ENCODE measurements at places on chromosomes 2 and 18. TPM values are rescaled to one million over a fixed set of nuclear protein-coding genes. Genes with fewer than 3 reads are reported as not detected.

ABCG8 gene
- 1.2 TPM for total RNA-seq

PDCD1 gene
- total RNA-seq, result 0.23 TPM

PEX13 gene
- total RNA-seq, result 61.1 TPM

SLC9A4 gene
- 0.69 TPM for total RNA-seq

COL6A3 gene
- total RNA-seq, result 14.1 TPM

CYBRD1 gene
- 14.5 TPM for total RNA-seq

SLC16A14 gene
- total RNA-seq, result 66.9 TPM

FIGN gene
- total RNA-seq, result 40.4 TPM

EPHA4 gene
- 190 TPM for total RNA-seq

NEU4 gene
- 0.92 TPM for total RNA-seq

BBS5 gene
- 17.8 TPM for total RNA-seq

STARD6 gene
- not detected for total RNA-seq

KATNAL2 gene
- total RNA-seq, result 5.8 TPM

EML6 gene
- 24.0 TPM for total RNA-seq

ST8SIA5 gene
- 7.8 TPM for total RNA-seq

FTCDNL1 gene
- 4.8 TPM for total RNA-seq

EMILIN2 gene
- total RNA-seq, result 1.8 TPM

ABHD1 gene
- 0.46 TPM for total RNA-seq

FOXI3 gene
- not detected for total RNA-seq

SULT1C2 gene
- total RNA-seq, result 0.23 TPM

TBR1 gene
- 3.9 TPM for total RNA-seq

KIF3C gene
- total RNA-seq, result 133 TPM

SLC5A7 gene
- 14.3 TPM for total RNA-seq

CABYR gene
- total RNA-seq, result 19.6 TPM

GPR55 gene
- total RNA-seq, result not detected

MDH1B gene
- 13.4 TPM for total RNA-seq

FAP gene
- total RNA-seq, result 2.3 TPM

UGT1A8 gene
- not detected for total RNA-seq

SLC9A2 gene
- 1.8 TPM for total RNA-seq

COL4A3 gene
- 1.8 TPM for total RNA-seq

TMEFF2 gene
- total RNA-seq, result 55.4 TPM

LYPD6 gene
- 20.5 TPM for total RNA-seq

PRPF40A gene
- total RNA-seq, result 98.7 TPM

AGXT gene
- total RNA-seq, result not detected

PLCL1 gene
- total RNA-seq, result 26.5 TPM

CIB4 gene
- not detected for total RNA-seq

DSC2 gene
- 4.2 TPM for total RNA-seq

DOK1 gene
- total RNA-seq, result 5.3 TPM

RAMP1 gene
- 29.3 TPM for total RNA-seq

C2orf80 gene
- 38.1 TPM for total RNA-seq

PRKAG3 gene
- total RNA-seq, result not detected

PFN4 gene
- total RNA-seq, result 0.92 TPM

COBLL1 gene
- total RNA-seq, result 13.1 TPM

PAIP2B gene
- total RNA-seq, result 20.3 TPM

UBE2E3 gene
- total RNA-seq, result 123 TPM

KCNIP3 gene
- total RNA-seq, result 12.7 TPM

DPP10 gene
- 97.8 TPM for total RNA-seq

GCG gene
- not detected for total RNA-seq

PARD6G gene
- total RNA-seq, result 7.6 TPM

EVX2 gene
- total RNA-seq, result not detected

LONRF2 gene
- total RNA-seq, result 90.7 TPM

MTIF2 gene
- 27.9 TPM for total RNA-seq

SYT4 gene
- 357 TPM for total RNA-seq

Data from diencephalon (tissue), 1 donor.